8988T (cell line): ENCODE measurements at places on chromosomes 16 and 17.

DNA sequence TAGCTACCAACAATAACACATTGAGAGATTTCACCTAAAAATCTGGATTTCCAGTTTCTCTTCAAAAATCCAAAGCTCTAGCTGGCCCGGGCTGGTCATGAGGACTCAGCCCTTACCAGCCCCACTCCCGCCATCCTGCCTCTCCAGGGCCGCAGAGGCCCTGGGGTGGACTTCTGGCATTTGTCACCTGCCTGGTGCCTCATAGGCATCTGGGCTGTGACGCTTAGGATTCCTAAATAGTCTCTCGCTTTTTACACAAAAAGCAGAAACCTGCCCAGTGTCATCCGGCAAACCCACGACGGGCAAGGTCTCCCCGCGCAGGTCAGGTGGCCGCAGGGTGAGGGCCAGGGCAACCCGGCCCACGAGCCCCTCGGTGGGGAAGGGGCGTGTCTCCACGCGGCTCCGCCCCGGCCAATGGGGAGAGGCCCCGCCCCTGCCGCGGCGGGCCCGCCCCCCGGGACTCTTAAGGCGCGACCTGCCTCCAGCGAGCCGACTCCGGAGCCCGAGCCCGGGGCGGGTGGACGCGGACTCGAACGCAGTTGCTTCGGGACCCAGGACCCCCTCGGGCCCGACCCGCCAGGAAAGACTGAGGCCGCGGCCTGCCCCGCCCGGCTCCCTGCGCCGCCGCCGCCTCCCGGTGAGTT is at the start of gene VASN:
Gene VASN (plus strand): TSS at position 492 of the 644 bp plus-strand sequence. CDS start 9,030 bp downstream, outside the sequence.
- DNase-seq: peak; percentile 92

DNA sequence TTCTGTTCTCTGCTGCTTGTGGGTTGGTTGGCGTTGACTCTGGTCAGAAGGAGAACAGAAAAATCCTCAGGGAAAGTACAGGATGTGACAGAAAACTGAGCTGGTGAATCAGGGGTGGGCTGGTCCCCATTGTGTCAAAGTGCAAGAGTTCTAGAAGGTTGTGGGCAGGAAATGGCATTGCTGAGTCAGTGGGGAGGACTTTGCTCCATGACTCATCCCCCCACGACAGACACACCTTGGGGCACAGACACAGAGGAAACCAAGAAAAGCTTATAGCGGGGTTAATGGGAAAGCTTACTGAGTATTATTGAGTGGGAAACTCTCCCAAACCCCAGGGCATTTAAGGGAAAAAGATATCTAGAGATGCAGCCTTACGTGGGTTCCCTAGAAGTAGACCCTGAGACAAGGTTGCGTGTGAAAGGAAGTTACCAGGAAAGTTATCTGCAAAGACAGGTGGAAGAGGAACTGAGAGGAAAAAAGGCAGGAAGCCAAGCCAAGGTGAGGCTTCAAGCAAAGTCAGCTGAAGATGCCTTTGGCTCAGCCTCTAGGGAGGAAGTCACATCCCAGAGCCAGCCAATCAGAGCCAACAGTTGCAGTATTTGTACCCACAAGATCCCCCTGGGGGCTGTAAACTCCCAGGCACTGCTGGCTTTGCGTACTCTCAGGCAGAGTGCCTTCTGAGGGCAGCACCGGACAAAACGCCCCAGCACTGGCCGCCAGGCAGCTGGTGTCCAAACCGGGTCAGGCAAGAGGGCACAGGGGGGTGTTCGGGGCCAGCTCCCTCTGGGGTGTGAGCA is 86.4 kb downstream of the FOXL1 start:
- DNase-seq: peak; percentile 44

- no peak for DNase-seq
Observed at GRCh38 chr17:8865811-8866210, 1.7 kb downstream of the PIK3R6 start.

DNA sequence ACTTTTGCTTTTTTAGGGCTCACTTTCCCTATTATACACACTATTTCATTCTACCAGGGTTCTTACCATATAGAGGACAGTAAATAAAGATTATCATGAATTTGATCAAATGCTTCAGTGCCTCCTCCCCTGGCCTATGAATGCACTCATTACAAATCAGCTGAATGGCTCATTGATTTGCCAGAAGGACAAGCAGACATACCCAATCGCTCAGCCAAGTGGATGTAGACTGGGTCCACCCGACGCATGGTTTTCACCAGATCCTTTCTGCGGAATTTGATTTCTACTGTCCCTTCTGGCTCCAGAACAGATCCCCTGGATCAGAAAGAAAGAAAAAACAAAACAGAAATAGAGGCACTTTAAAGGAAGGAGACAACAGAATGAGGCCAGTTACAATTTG is 162.6 kb downstream of the AATF start:
- no peak for DNase-seq

DNA sequence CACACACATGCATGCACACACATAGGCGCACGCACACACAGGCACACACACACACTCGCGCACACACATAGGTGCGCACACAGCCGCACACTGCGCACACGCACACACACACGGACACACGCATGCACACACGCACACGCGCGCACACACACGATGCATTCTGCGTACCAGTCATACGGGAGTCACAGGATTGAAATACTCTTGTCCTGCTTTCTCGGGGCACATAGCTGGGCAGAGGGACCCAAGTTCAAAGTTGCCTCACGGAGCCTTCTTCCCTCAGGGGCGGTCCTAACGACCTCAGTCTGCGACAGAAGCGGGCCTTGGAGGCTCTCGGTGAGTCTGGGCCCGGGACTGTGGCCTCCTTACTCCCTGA is 56.0 kb downstream of the MRM1 start:
- DNase-seq: no peak

DNA sequence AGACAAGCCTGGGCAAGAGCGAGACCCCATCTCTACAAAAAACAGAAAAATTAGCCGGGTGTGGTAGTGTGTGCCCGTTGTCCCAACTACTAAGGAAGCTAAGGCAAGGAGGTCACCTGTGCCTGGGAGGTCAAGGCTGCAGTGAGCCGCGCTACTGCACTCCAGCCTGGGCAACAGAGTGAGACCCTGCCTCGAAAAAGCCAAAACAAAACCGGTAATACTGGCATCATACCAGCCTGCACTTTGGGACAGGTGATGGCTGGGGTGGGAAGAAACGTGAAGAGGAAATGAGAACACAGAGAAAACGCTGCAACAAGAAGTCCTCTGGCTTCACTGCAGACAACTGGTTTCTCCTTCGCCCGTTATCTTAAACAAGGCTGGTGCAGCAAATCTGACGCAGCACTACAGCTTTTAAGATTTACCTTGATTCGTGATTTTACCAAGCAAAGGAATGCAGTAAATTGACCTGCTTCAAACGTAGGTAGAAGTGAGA is 725 bp upstream of the CASC3 start:
- no peak for DNase-seq

- DNase-seq: no peak
Observed at GRCh38 chr17:49521088-49521450, 26.0 kb downstream of the NGFR start.

GRCh38 chr16:51755577-51756355 is 604.7 kb upstream of the SALL1 start:
- no peak for DNase-seq

GRCh38 chr16:74778646-74779045 is 4.0 kb upstream of the FA2H start:
- no peak for DNase-seq

DNA sequence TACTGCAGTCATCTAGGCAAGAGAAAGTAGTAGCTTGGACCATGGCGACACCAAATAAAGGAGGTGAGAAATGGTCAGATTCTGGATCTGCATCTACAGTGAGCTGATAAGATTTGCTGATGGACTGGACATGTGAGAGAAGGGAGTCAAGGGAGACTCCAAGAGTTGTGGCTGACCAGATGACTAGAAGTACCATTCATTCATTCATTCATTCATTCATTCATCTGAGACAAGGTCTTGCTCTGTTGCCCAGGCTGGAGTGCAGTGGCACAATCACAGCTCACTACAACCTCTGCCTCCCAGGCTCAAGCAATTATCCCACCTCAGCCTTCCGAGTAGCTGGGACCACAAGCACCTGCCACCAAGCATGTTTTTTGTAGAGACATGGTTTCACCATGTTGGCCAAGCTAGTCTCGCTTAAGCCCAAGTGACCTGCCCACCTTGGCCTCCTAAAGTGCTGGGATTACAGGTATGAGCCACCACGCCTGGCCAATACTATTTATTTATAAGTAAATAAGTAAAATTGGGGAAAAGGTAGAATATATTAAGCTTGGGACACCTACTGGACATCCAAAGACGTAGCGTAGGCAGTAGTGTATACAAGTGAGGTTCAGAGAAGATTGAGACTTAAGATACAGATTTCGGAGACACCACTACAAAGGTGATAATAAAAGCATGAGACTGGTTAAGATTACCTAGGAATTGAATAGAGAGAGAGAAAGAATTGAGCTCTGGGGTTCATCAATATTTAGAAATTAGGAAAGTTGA is 15.7 kb upstream of the RNF43 start:
- no peak for DNase-seq

DNA sequence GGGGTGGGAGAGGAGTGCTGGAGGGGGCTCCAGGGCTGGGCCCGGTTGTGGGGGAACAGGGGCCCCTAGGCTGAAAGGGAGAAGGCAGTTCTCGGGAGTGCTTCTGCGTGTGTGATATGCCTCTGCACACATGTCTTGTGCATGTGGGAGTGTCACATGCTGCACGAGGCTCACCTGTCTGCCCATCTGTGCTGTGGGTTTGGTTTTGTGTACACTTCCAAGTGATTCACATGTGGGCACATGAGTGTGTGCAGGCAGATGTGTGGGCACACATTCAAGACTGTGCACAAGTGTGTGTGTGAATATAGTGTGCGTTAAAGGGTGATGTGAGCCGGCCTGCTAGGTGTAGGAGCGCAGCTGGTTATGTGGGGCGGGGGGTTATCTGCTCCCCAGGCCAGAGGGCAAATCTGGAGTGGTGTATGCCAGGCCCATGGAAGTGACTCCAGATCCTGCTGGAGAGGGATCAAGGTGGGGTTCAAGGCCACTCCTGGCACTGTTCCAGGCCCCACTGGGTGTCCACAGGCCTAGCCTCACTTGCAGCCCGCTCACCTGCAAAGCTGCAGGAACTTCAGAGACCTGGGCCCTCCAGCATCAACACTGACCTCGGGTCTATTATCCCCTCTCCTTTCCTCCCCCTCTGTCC is 3.8 kb upstream of the BAHCC1 start:
- DNase-seq: no peak

DNA sequence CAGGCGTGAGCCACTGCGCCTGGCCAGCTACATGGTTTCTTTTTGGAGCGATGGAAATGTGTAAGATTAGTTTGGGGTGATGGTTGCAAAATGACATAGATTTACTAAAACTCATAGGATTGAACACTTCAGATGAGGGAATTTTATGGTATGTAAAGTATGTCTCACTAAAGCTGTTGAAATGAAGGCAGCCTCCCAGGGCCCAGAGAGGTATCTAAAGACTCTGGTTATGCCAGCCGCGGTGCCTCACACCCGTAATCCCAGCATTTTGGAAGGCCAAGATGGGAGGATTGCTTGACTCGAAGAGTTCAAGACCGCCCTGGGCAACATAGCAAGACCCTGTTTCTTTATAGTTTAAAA is 254.9 kb downstream of the PARN start:
- no peak for DNase-seq

DNA sequence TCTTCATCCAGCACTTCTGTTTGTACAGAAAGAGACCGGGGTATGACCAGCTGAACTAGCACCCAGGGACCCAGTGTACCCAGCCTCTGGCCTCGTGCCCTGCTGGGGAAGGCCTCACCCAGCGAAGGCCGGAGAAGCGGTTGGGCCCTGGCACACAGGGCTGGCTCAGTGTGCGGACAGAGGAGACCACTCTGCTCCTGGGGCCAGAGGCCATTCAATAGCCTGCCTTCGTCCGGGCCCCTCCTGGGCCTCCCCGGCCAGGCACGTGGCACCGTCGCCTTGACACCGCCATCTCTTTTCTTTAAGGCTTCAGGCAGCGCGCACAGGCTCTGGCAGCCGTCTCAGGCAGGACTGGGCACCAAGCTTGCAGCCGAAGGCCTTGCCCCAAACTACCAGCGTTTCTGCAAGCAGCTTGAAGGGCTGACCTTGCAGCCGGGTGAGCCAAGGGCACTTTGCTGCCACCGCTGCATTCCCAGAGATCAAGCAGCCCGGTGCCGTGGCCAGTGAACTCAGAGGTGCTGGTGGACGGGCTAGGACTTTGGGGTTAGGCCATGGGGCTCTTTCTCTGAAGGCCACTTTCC is 8.0 kb downstream of the TAX1BP3 start:
- no peak for DNase-seq

DNA sequence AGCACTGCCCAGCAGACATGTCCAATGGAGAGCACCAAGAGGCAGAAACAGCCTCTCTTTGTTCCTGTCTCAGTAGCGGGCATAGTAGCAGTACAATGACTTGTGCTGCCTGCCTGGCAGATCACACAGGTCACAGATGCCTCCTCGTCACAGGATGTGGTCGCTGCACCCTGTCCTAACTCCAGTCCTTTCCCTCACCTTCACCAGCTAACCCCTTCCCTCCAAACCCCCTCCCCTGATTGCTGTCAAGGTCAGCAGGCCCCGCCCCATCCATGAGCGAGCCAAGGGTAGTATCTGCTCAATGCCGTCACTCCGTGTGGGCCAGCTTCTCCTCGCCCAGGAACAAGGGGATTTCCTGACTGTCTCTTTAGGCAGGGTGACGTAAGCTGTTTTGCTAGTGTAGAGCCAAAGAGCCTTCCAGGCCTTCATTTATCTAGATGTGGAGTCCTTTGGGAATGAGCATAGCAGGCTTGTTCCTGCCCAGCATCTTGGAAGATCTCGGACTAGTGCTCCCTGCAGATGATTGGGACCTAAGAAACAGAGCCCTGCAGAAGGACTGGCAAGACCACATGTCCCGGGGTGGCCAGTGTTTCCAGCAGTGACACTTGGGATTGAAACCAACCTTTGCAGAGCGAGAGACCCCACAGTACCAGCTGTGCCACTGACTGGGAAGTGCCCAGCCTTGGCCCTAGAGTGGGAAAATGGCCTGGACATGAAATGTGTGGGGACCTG is 75.9 kb upstream of the TNRC6C start:
- DNase-seq: no peak

DNA sequence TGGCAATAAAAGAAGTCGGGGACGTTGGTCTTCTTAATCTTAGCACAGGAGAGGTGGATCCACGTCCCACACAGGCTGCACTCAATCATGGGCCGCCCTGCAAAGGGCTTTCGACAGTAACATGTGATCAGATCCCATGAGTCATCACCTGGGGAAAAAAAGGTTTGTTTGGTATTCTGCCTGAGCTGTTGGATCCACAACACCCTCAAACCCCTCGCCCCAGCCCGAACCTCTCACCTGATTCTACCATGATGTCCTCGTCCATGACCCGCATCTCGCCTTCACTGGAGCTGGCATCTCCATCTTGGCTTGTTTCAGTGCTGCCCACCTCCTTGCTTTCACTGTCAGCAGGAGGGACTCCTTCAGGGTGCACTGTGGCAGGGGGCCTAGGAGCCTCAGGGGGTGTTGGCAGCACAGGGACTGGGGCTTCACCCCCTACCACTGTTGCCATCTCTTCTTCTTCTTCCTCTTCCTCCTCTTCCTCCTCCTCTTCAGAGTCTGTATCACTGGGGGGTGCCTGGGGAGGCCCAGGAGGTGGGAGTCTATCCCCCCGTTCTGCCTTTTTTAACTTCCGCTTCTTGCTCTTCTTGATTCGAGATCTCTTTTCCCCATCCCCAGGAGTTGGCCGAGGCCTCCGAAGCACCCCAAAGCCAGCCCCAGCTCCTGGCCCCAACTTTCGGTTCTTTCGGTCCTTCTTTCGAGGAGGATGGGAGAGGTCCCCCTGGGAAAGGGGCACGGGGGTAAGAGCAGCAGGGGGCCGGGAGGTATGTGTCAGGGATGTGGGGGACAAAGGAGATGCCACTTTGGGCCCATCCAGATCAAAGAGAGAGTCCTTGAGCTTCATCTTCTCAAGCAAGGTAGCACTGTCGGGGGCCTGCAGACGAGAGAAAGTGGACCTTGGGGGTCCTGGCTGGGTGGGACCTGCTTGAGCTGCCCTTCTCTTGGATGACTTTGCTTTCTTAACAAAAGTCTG is 1.7 kb upstream of the DVL2 start:
- no peak for DNase-seq
